Mesendoderm (in vitro differentiated cells): ENCODE measurements at places on chromosomes 12 and 14.

DNA sequence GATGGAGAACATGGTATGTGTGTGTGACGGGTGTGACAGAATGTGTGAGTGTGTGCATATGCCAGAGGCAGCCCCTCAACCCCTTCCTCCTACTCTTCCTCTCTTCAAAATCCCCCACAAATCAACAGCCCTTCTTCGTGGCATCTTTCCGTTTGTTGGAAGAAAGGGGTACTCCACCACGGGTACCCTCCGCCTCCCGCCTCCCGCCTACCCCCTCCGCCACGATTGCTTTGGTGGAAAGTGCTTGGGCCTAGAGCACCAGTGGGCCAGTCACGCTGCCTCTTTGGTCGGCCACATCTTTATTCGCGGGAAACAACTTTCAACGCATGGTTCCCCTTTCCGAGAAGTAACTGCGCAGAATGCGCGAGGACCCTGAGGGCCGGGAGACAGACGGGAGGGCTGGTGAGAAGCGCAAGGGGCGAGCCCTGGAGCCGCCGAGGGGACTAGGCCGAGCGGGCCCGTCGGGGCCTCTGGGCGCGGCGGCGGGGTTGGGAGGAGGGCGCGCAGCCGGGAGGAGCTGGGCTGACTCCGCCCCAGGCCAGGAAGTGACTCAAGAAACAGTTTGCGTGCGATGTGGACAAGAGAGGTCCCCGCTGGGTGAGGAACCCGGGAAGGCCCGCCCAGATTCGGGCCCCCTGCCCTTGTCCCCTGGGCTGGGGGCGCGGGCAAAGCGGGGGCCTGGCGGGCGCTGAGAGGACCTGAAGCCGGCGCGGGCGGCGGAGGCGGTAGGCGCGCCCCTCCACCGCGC is at the start of the genes CBLN3 and KHNYN:
Gene CBLN3 (minus strand): TSS at position 274 of the 748 bp plus-strand sequence. CDS start 614 bp downstream, outside the sequence.
Gene KHNYN (plus strand): TSS at position 560 of the 748 bp plus-strand sequence. CDS start 777 bp downstream, outside the sequence.
- peak within 1 kb of the TSS; percentile 62 for H3K27ac ChIP-seq
- peak within 1 kb of the TSS; percentile 61 for H3K4me3 ChIP-seq
- no peaks in the 10 kb centered on the region for H3K36me3 ChIP-seq
- H3K27me3 ChIP-seq = no peaks in the 10 kb centered on the region
- H3K4me1 ChIP-seq = peaks cover 2% of the 10 kb centered on the region

DNA sequence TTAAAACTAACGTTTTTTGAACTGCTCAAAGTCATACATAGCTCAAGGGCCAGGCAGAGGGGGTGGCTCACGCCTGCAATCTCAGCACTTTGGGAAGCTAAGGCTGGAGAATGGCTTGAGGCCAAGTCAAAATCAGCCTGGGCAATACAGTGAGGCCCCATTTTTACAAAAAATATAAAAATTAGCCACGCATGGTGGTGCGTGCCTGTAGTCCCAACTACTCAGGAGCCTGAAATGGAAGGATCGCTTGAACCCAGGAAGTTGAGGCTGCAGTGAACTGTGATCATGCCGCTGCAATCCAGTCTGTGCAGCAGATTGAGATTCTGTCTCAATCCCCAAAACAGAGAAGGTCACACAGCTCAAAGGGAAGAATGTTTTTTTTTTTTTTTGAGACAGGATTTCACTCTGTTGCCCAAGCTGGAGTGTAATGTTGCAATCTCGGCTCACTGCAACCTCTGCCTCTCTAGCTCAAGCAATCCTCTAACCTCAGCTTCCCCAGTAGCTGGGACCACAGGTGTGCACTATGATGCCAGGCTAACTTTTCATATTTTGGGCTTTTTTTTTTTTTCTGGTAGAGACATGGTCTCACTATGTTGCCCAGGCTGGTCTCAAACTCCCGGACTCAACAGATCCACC is 2.9 kb downstream of the RBM23 start:
- no peak for DNase-seq
- H3K27ac ChIP-seq = no peak overlapping the region
- no peaks in the 10 kb centered on the region for H3K4me1 ChIP-seq
- no peaks in the 10 kb centered on the region for H3K27me3 ChIP-seq
- no peak overlapping the region for H3K4me3 ChIP-seq
- H3K36me3 ChIP-seq = peaks cover 7% of the 10 kb centered on the region

- H3K36me3 ChIP-seq = peaks cover 4% of the 10 kb centered on the region
- no peak overlapping the region for H3K27ac ChIP-seq
- no peak for DNase-seq
- no peak overlapping the region for H3K4me3 ChIP-seq
- H3K27me3 ChIP-seq = no peaks in the 10 kb centered on the region
- no peaks in the 10 kb centered on the region for H3K4me1 ChIP-seq
Observed at GRCh38 chr12:3002646-3003045, 43.4 kb downstream of the TEAD4 start.

GRCh38 chr14:92558319-92558718 is 44.7 kb downstream of the RIN3 start:
- no peak overlapping the region for H3K27ac ChIP-seq
- H3K27me3 ChIP-seq = no peaks in the 10 kb centered on the region
- DNase-seq = no peak
- no peak overlapping the region for H3K4me3 ChIP-seq
- H3K4me1 ChIP-seq = no peaks in the 10 kb centered on the region

GRCh38 chr12:108838194-108839017 is 19.0 kb downstream of the SSH1 start:
- peak; percentile 98 for DNase-seq
- H3K36me3 ChIP-seq = no peaks in the 10 kb centered on the region
- no peaks in the 10 kb centered on the region for H3K27me3 ChIP-seq
- no peak overlapping the region for H3K4me3 ChIP-seq

DNA sequence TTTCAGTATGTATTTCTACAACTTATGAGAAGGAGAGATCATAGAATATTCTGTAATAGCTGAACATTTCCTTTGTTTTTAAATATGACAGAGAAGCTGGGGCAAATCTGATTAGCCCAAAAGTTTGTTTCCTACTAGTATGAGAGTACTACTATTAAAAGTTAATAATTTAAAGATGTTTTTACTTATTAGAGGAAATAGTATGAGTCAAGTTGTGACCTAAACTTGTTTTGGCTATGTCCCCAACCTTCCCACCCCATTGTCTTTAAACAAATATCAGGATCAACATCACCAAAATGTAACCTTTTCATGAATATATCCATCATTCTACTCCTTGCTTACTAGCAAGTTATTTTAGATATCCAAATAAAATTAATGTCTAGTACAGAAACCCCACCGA is 10.5 kb downstream of the GNPNAT1 start:
- H3K4me1 ChIP-seq = no peaks in the 10 kb centered on the region
- no peak overlapping the region for H3K27ac ChIP-seq
- no peak for DNase-seq
- no peak overlapping the region for H3K4me3 ChIP-seq
- peaks cover 2% of the 10 kb centered on the region for H3K36me3 ChIP-seq

DNA sequence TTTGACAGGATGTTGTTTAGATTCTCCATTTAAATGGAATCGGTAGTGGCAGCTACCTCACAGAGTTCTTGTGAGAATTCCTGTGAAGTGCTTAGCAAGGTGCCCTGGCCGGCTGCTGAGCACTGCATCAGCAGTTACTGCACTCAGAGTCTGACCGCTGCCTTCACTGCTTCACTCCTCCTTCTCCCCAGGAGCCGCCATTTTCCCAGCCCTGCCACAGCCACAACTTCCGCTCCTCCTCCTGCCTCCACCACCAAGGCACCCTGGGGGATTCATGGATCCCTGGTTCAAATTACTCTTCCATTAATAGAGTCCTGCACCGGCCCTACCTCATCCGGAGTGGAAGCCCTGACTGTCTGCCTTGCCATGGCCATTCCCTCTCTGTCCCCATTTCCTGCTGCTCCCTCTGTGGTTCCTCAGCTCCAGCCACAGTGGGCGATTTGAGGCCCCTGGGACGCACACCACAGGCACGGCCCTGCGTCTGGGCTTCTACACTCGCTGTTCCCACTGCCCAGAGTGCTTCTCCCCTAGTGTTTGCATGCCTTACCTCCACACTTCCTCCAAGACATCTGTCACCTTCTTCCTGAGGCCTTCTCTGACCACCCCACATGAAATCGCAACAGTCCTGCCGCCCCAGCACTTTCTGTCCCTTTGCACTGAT is 210.3 kb downstream of the IPO8 start:
- DNase-seq = no peak
- no peak overlapping the region for H3K4me3 ChIP-seq
- H3K36me3 ChIP-seq = no peaks in the 10 kb centered on the region
- no peaks in the 10 kb centered on the region for H3K4me1 ChIP-seq
- no peaks in the 10 kb centered on the region for H3K27me3 ChIP-seq
- H3K27ac ChIP-seq = no peak overlapping the region

DNA sequence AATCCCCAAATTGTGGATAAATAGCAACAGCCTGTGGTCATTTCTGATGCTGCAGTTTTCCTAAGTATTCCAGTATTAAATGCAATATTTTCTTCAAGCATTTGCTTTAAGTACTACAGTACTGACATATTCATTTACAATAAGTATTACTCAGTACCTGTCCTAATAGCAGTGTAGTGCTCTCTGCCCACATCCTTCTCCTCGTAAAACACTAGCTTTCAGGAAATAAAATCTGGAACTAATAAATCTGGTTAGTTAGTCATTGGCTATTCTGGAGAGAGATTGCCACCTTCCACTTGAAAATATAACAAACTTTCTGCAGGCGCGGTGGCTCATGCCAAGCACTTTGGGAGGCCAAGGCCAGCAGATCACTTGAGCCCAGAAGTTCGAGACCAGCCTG is 441.5 kb downstream of the PRKD1 start:
- H3K27ac ChIP-seq = no peak overlapping the region
- H3K36me3 ChIP-seq = no peaks in the 10 kb centered on the region
- no peak for DNase-seq
- H3K4me3 ChIP-seq = no peak overlapping the region
- no peaks in the 10 kb centered on the region for H3K27me3 ChIP-seq

DNA sequence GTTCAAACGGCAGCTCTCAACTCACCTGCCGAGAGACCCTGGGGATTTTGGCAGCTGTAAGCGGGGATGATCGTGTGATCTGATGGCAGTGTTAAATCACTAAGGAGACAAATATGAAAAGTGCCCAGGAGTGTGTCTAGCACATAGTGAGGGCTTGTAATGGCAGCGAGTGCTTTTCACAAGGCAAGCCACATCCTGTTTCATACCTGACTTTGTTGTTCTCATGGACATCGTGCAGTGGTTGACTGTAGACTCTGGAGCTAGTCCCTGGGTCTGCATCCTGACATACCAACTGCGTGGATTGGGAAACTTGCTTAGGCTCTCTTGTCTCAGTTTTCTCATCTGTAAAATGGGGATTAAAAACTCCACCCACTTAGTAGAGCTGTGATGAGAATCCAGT is 148.5 kb downstream of the VRK1 start:
- H3K4me1 ChIP-seq = no peaks in the 10 kb centered on the region
- H3K27me3 ChIP-seq = no peaks in the 10 kb centered on the region
- H3K4me3 ChIP-seq = no peak overlapping the region
- no peak overlapping the region for H3K27ac ChIP-seq

- H3K4me1 ChIP-seq = peaks cover 2% of the 10 kb centered on the region
- no peak overlapping the region for H3K27ac ChIP-seq
- H3K36me3 ChIP-seq = no peaks in the 10 kb centered on the region
- H3K27me3 ChIP-seq = no peaks in the 10 kb centered on the region
- no peak overlapping the region for H3K4me3 ChIP-seq
- peak; percentile 84 for DNase-seq
Observed at GRCh38 chr12:8687846-8688601, 9.8 kb upstream of the RIMKLB start.
